ENCODE measurements at places on chromosomes 12 and 14. TPM values are rescaled to one million over a fixed set of nuclear protein-coding genes. Genes with fewer than 3 reads are reported as not detected.

CCDC197 gene
- 0.32 TPM for polyA plus RNA-seq

SERPINA10 gene
- not detected for polyA plus RNA-seq

LMNTD1 gene
- polyA plus RNA-seq, result not detected

DNA sequence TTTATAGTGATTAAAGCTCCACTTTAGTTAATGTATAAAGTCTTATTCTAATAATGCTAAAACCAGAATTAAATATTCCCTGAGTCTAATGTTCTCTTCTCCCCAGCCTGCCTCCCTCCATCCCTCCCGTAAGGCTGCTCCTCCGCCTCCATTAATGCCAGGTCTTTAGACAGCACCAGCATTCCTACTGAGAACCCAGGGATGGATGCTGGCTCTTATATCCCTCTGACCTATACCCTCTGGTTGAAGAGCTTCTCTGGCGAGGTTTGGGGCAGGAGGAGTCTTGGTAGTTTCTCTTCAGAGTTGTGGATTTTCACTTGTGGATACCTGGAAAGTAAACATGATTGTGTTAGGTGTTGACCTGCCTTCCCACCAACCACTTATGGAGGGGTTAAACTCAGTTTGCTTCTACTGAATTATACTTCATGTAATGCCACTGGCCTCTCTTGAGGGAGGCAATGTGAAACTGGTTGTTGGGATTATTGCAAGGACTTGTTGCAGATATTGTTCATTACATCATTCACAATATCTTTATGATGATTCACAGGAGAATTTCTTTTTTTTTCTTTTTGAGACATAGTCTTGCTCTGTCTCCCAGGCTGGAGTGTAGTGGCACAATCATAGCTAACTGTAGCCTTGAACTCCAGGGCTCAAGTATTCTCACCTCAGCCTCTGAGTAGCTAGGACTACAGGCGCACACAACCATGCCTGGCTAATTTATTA lies 11.1 kb upstream of the SMAGP start:
- DNase-seq, result no peak

DNA sequence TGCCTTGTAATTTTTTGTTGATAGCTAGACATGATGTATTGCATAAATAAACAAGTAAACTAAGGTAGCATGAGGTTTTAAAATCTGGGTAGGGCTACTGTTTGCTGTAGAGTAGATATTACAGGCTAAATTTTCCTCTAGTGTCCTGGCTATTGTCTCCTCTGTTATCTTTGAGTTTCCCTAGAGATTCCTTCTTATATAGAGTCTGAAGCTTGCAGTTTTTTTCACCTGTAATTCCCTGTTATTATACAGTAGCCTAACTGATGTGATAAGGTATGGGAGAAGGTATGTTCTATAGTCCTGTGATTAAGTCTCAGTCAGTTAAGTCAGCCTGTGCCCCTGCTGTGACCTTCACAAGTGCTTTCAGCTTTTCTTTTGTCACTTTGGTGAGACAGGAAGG lies 9.5 kb downstream of the ETFBKMT start:
- DNase-seq, result no peak

- DNase-seq, result no peak
These were observed 162.1 kb downstream of the TMTC2 start for GRCh38 chr12:82848845-82849244.

GRCh38 chr14:101657372-101657771 lies 96.1 kb downstream of the DIO3 start:
- no peak for DNase-seq

- DNase-seq, result no peak
These were observed 420.2 kb downstream of the TMTC2 start for GRCh38 chr12:83106873-83107272.

DNA sequence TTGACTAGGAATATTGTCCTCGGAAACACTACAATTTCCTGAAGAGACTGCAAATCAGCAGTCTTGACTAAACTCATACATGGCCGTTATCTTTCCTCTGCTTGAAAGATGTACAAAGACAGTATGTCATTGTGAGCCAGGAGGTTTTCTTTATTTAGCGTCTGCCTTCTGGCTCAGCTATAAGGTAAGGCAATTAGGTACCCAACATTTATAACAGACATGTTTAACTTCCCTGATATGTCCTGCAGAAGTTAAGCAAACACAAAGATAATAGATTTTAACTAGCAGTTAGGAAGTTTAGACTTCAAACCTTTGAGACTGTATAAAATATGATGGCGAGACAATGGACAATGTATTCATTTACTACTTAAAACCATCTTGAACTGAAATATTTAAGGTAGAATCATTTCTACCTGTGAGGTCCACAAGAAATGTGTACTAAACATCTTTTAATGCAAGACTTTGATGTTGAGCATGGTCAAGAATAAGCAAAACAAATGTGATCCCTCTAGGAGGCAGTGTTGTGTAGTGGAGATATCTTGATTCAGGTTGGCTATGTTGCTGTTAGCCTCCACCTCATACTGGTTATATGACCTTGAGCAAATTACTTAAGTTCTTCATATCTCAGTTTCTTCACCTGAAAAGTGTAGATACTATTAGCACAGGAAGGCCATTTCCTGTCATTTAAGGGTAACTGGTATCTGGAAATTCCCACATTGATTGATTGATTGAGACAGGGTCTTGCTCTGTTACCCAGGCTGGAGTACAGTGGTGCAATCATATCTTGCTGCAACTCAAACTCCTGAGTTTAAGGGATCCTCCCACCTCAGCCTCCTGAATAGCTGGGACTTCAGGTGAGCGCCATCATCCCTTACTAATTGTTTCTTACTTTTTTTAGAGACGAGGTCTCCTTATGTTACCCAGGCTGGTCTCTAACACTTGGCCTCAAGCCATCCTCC lies 96.3 kb upstream of the EEA1 start:
- DNase-seq, result no peak

GRCh38 chr12:117096501-117097042 lies 2.6 kb downstream of the TESC start:
- no peak for DNase-seq

GRCh38 chr14:53412819-53413675 lies 259.9 kb upstream of the DDHD1 start:
- no peak for DNase-seq

DNA sequence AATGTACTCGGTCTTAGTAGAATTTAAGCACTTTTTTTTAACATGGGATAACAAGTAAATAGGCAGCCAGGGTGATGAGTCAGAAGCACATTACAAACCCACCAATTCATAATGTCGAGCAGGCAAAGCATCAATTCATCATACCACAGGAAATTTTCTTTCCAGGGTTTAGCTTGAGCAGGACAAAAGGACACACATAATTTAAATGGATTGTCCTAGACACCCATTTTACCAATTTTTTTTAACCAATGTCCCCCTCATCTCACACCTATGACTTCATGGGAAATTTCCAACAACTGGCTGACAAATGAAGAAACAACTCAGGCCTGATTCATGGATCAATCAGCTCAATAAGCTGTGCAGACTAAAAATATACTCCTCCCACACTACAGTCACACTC lies 58.8 kb upstream of the FOXG1 start:
- DNase-seq, result no peak

GRCh38 chr14:23572836-23573235 lies 5.2 kb upstream of the AP1G2 start:
- no peak for DNase-seq

- no peak for DNase-seq
These were observed 50.1 kb downstream of the ZC3H14 start for GRCh38 chr14:88612981-88613380.

DNA sequence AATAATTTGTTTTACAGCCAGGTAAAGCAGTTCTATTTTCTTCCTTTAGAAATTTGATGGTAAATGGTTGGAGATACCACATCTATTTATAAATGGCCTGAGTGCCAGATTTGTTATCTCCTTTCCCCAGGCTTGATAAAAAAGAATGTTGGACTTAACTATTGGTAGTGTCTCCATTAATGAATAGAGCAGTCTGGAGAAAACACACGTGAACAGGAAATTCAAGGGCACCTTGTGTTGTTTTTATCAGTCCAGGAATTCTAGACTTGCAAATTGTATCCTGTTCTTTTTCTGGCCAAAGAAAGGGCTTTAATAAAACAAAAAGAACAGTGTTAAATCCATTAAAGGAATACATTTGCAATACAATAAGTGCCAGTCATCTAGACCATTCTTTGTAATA lies 40.8 kb upstream of the BMAL2 start:
- no peak for DNase-seq

DNA sequence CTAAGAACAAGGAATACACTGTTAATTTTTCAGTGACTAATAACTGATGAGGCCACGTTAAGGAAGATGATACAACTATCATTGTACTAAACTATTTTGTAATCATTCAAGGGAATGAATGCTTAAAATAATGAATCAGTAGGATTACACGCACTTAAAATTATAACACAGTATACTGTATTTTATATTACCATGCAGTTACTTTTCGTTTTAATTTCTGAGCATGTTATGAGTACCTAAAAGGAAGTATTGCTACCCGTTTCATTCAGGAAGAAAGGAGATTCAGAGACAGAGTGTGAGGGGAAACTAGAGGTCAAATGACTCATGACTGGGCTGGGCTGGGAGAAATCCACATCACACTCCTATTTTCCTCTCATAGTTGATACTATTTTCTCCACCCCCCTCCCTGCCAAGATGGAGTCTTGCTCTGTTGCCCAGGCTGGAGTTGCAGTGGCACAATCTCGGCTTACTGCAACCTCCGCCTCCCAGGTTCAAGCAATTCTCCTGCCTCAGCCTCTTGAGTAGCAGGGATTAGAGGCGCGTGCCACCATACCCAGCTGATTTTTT lies 202.0 kb downstream of the PPM1H start:
- DNase-seq, result no peak

- DNase-seq, result no peak
These were observed 701.1 kb downstream of the NOVA1 start for GRCh38 chr14:25896777-25897176.
